ENCODE measurements at places on chromosomes 12 and 14.
A peak's percentile ranks its signal among the peaks of the same experiment; 100 is the strongest.

DNA sequence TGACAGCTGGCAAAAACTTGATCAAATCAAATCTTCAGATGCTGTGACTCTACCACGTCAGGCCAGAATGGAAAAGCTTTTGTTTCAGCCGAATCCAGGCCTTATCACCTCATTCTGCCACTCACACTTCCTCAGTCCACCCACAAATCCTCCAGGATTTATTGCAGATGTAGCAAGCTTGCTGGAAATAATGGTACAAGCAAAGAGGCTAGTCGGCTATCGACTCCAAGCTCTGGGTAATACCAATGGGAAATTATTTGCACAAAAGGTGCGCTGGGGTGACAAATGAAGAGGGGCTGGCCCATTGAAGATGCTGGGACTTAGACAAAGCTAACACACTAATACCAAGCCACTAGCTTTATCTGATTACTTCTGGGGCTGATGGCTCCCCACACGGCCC lies 250.5 kb downstream of the ASCL1 start:
- DNase-seq, result no peak

GRCh38 chr14:95313707-95314106 lies 6.0 kb downstream of the CLMN start:
- no peak for DNase-seq

DNA sequence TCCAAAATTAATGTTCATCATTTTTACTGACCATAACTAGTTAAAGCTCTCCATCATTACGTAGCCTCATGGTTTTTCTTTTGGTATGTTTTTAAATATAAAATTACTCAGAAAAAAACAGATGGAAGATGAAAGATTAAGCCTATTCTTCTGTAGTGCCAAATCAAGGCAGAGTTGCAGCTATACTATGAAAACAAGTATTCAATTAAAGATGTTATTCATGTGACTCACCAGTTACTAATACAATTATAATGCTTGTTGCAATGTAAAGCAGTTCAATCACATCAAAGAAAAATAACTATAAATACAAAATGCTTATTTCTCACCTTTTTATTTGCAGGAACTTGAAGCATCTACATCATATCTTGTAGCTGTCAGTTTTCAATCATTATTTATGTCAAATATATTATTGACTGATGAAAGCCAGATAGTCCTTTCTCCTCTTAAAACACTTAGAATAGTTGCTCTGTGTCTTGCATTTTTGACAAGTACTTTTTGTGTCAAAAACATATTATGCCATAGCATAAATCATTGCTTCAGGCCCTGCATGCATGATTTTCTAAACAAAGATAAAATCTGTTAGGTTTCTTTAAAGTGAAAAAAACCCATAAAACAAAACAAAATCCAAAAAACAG lies 36.0 kb upstream of the TRHDE start:
- no peak for DNase-seq

DNA sequence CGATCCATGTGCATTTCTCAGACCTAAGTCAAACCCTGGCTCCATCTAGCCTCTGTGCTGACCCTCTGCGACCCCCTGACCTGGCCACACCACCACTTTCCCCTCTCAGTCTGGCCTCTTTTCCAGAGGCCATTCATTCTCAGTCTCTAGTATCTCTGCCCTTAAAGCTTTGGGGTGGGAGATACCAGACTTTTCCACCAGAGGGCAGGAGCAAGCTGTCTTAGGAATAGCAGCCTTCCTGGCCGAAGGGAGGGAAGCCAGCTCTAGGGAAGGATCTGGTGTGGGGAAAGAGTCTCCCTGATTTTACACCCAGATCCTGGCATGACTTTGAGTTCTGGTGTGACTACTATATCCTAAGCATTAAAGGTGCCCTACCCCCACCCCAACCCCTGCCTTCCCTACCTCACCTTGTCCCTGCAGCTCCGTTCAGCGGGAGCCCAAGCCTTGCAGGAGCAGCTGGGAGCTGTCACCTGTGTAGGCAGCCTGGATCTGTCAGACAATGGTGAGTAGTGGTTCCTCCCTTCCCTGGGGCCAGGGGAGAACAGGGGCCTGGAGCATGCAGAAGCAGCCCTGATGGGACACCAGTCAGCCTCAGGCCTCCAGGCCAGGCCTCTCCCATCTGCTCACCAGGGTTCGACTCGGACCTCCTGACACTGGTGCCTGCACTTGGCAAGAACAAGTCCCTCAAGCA lies 6.6 kb downstream of the CARMIL3 start:
- peak; percentile 74 for DNase-seq

- no peak for DNase-seq
These were observed 427.5 kb upstream of the MIS18BP1 start for GRCh38 chr14:45680531-45680930.

GRCh38 chr12:122381021-122381420 lies 41.4 kb downstream of the CLIP1 start:
- DNase-seq, result no peak

- peak; percentile 63 for DNase-seq
These were observed 75.4 kb upstream of the FKBP4 start for GRCh38 chr12:2719392-2719791.

DNA sequence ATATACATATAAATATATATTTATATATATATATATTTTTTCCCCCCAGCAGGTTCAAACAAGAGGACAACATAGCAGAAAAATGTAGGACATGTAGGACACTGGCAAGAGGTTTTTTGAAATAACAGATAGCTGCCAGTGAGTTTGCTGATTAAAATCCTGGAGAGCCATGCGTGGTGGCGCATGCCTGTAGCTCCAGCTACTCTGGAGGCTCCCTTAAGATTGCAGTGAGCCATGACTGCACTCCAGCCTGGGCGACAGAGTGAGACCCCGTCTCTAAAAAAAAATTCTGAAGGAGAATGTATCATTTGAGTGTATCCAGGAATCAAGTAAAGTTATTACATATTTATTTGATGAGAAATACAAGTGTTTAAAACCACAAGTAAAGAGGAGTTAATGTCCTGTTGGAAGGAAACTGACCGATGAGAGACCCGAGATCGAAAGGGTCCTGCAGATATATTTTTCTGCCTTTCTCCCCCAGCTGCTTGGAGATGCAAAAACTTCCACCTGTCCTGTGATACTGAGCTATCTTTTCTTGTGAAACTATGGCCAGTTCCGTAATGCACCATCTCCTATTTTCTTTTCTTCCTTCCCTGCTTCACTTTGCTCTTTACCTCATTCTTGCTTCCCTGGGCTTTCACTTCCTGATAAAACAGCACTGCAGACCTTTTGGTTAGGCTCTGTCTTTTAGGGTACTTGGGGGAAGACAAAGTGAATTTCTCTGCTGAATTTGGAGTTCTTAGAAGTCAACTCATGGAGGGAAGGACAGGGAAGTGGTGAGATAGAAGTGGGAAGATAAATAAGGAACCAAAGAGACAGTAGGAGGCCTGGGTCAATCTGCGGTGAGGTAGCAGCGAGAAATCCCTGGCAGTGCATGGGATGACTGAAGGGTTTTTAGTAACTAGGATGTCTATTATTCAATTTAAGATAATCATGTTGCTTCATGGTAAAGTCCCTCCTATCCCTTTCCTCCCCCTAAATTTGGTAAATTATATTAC lies 41.2 kb upstream of the SLC2A13 start:
- DNase-seq, result no peak

- peak; percentile 57 for DNase-seq
These were observed 12.2 kb upstream of the TUBA1A start for GRCh38 chr12:49200919-49201594.

- DNase-seq, result no peak
These were observed 555.2 kb downstream of the DIO2 start for GRCh38 chr14:79656056-79656455.

GRCh38 chr12:80513211-80513610 lies 69.2 kb downstream of the PTPRQ start:
- no peak for DNase-seq

DNA sequence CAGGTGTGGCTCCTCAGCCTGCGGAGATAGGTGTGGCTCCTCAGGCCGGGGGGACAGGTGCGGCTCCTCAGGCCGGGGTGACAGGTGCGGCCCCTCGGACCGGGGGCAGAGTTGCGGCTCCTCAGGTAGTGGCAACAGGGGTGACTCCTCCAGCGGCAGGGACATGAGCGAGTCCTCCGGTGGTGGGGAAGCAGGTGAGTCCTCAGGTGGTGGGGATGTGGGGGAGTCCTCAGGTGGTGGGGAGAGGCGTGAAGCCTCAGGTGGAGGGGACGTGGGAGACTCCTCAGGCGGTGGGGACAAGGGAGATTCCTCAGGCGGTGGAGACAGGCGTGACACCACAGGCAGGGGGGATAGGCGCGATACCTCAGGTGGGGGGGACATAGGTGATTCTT lies 9.2 kb downstream of the KMT2D start:
- DNase-seq, result no peak

DNA sequence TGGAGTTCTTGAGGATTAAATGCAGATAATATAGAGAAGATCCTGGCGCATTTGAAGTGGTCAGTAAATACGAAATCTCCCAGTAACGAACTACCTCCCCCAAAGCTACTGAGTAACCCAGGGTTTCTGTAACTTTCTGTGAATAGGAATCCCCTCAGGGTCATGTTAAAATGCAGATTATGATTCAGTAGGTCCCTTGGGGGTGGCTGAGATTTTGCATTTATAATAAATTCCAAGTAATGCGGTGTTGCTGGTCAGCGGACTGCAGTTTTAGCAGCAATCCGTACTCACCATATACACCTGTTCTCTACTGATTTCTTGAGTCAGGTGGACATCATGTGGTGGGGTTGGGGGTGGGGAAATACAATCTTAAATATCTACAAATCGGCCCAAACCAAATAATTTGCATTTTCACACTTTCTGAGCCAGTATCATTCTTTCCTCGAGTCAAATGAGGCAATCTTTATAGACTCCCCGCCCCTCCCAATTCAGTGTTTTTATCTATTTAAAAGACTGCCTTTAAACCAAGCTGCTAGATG lies 868 bp downstream of the SPATA7 start:
- no peak for DNase-seq

DNA sequence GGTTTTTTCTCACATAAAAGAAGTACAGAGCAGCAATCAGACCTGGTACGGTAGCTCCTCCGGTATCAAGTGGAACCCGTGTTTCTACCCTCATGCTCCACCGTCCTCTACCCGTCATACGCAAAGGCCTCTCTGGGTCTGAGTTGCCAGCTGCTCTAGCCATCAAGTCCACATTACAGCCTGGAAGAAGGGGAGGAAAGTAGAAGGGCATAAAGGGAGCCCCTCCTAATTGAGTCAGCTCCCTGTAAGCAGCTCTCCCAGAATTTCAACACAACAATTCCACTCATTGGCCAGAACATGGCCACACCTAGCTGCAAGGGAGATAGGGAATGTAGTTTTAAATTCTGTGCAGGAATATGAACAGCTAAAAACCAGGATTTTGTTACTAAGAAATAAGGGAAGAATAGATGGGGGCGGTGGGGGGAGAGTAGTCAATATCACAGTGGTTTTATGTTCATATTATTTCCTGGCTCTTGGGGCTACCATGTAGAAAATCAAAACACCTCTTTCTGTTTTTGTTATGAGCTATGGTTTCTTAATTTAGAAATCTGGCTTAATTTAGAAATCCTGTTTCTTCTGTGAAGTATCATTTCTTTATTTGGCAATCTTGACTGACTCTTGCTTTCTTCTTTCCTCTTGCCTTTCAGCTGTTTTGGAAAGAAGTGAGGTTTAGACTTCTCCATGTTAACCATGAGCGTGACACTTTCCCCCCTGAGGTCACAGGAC lies 103.9 kb downstream of the AKAP6 start:
- no peak for DNase-seq

GRCh38 chr14:29814156-29815015 lies 113.3 kb downstream of the PRKD1 start:
- no peak for DNase-seq

- DNase-seq, result no peak
These were observed 15.4 kb downstream of the RECQL start for GRCh38 chr12:21485998-21486397.

DNA sequence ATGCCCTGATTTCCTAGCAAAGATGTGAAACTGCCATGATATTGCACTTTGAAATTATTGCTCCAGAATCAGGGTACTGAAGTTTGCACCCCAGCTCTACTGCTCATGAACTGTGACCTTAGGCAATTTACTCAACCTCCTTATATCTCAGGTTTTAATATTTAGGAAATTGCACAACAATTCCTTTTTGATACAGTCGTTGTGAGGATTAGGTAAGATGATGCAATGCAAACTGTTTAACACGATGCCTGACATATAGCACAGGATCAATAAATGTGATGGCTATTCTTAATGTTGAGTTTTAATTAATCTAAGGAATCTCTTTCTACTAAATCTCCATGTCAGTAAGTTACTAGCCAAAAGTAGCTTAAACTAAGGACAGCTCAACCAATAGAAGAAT lies 555.8 kb downstream of the GALC start:
- no peak for DNase-seq

DNA sequence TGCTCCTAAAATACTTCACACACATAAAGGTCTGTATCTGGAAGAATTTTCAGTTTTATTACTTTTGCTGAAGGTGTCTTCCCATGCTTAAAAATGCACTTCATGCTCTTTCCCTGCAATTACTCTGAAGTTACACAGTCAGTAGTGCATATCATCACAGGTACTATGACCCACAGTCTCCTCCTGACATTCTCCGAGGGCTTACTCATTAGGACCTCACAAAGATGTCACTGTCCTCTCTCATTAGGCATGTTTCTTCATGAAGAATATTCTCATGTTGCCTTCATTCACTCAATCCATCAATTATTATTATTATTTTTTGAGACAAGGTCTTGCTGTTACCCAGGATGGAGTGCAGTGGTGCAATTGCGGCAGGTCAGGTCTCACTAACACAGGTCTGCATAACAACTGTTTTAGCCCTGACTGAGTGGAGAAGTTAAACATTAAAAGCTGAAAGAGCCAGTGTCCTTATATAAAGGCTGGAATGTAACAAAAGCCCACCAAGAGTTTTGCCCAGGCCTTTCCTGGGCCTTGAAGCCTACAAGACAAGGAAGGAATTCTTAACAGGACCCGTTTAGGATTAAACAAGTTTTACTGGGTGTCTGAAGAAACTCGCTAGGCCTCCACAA lies 119.5 kb upstream of the WSCD2 start:
- no peak for DNase-seq

DNA sequence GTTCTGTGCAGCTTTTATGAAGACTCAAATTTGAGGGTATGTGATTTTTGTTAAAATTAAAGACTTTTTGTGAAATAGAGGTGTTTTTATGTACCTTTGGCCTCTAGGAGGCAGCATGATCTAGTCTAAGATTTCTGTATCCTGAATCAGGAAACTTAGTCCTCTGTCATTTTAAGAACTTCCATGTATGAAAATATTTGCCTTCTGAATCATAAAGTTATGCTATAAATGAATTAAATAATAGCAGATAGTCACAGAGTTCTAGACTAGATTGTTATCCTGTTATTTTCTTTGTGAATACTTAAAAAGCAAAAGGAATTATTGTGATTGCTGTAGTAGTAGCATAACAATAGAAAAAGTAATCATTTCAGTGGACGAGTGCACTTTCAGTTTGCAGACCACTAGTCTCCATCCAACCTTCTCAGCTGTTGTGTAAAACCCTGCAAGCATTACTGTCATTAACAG lies 56.3 kb downstream of the FGD4 start:
- DNase-seq, result peak; percentile 84

- DNase-seq, result no peak
These were observed 46.0 kb upstream of the SRSF5 start for GRCh38 chr14:69720912-69721311.

DNA sequence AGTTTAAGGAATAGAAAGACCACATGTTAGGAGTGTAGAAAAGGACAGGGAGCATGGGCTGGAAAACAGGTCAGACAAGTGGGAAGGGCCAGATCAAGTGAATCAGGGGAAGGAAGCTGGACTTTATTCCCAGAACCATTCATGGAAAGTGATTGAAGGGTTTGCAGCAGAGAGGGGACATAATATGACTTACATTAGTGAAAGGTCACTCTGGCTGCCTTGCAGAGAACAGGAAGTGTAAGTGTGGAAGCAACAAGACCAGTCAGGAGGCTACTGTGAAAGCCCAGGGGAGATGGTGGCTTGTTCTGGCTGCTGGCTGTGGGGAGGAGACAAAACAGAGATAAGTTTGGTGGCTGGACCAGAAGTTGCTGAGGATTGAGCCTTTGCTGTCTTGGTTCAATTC lies 69.1 kb downstream of the VCPKMT start:
- DNase-seq, result no peak

Data from RKO (cell line).